ENCODE measurements at places on chromosomes 6 and 20.
A peak's percentile ranks its signal among the peaks of the same experiment; 100 is the strongest.

DNA sequence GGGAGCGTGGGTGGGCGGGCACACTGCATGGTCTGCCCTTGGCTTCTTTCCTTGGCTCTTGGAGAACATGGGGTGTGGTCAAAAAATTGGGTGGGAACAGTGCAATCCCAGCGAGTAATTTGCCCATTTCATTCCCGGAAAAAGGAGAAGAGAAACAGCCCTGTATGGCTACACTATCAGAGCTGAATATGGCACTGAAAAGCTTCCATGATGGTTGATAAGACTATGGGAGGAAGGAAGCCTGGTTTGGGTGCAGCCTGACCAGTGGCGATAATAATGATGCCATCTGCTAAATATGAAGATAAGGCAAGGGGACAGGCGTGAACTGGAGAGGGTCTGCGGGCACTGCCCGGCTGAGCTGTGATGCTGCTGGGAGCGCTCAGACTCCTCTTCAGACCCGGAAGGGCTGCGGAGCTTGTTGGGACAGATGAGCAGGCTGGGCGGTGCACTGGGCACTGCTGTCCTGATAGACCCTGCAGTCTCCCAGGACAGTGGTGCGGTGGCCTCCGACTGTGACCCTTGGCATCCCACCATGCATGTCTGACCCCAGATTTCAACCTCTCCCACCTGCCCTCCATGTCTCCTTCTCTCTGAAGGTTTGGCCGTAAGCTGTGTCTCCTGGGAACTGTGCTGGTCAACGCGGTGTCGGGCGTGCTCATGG is 10.2 kb downstream of the SLC22A1 start:
- no peak for DNase-seq

- DNase-seq = no peak
Observed at GRCh38 chr6:47302043-47302442, 7.7 kb downstream of the TNFRSF21 start.

- no peak for DNase-seq
Observed at GRCh38 chr6:128686084-128686483, 165.7 kb upstream of the PTPRK start.

GRCh38 chr20:35010405-35011192 is 54.9 kb downstream of the MYH7B start:
- DNase-seq = no peak

GRCh38 chr6:124530926-124531325 is 431.3 kb upstream of the RNF217 start:
- DNase-seq = no peak

GRCh38 chr6:92767101-92767500 is 652.3 kb downstream of the EPHA7 start:
- DNase-seq = no peak

DNA sequence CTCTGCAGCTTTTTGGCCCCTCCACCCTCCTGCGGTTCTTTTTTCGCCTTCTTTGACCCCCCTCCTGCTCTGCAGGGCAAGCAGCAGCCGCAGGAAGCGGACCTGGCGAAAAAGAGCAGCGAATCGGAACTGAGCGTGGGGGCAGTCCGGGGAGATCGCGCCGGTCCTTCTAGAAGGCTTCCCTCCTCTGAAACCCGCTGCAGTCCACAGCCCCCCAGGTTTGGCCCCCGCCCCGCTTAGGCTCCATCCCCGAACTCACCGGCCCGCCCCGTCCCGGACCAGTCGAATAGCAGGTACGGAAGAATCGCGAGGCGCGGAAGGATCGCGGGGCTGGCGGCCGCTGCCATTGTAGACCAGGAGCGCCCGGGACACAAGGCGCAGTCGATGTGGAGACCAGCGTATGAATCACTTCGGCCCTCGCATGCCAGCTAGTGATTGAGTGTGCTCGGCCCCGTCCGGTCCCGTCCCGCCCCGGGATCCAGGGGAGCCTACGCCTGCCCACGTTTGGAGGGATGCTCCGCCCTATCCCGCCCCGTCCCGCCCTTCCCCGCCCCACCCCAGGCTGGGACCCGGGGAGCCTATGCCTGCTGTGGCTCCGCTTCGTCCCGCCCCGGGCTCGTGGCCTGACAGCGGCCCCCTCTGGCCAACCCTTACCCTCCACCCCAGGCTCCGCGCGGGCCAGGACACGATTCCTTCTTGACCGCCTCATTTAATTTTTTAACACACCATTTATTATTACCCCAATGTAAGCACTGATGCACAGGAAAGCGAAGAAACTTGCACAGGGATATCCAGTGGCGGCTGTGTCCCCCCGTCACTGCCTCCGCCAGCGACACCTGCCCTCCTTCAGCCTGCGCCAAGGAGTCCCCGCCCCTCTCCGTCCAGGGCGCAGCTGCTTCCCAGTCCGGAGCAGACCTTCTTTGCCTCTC is at the start of gene ULBP3:
TSS of gene ULBP3 (minus strand) at position 402 of the 929 bp plus-strand sequence. CDS start at position 347, 55 bp downstream.
- peak; percentile 45 for DNase-seq

- DNase-seq = no peak
Observed at GRCh38 chr20:34964486-34964885, 8.8 kb downstream of the MYH7B start.

DNA sequence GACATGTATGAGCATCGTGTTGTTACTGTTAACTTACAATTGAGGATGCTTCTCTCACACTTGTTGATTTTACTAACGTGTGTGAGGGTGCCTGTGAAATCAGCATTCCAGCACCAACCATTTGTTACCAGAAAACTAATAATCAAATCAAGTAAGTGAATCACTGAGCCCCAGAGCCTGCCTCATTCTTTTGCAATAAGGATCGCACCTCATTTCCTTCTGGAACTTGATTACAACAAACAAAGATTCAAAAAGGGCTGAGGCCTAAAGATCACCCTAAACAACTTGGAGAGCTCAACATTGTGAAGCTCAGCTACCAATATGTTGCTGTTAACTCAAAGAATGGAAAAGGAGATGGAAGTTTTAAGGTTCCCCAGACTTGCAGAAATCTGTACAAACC is 274.7 kb downstream of the TFAP2A start:
- no peak for DNase-seq

DNA sequence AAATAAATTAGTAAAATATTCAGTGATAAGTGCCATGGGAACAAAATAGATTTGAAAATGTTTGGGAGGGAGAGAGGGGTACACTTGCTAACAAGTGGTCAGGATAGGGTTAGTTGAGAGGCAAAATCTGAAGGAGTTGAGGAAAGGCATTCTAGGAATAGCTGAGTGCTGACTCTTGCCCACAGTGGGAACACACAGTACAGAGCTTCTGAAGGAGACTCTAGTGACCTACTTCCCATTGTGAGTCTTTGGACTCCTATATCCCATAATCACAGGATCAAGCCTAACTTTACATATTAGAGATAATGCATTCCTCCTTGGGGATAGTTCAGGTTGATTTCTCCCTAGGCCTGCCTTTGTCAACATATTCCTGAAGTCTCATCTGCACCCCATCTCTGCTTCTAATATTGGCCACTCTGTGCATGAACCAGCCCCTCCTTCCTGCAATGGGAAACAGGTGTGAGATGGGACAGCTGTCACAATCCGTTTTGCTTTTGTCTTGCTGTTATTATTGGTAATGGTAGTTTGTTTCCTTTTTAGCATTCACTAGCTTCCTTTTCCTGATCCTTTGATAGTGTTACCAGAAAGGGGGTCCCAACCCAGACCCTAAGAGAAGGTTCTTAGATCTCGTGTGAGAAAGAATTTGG is 2.6 kb upstream of the TRIM38 start:
- DNase-seq = no peak

DNA sequence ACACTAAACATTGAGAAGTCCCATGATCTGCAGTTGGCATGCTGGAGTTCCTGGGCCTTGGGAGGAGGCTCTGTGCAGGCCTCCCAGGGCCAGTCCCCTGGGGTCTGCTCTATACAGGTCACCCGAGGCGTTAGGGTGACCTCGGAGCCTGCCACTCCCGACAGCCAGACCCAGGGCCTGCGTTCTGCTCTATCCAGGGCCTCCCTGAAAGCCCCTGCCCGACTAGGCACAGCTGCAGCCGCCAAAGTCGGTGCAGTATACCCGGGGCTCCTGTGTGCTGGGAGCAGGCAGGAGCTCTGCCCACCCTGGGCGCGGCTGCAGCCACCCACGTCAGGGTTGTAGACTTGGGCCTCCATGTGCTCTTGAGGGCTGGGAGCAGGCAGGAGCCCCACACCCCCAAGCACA is 6.3 kb upstream of the OR14J1 start:
- no peak for DNase-seq

GRCh38 chr6:17032988-17033634 is 68.7 kb upstream of the STMND1 start:
- no peak for DNase-seq

DNA sequence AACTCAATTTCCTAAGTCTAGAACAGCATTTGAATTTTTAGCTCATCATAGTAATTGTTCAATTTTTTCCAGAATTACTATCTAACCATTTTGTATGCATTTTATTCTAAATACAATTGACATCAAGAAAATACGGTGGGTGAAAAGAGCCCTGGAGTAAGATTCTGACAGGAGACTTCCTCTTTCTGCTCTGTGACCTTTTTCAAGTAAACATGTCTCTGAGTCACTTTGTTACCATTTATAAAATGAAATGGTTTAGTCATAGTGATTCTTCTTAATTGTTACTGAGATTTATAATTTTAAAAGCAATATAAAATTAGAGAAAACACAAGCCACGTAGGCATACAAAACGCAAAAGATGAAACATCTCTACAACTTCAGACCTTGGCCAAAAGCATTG is 80.2 kb downstream of the PLCB1 start:
- no peak for DNase-seq

GRCh38 chr6:55836481-55836880 is 38.9 kb downstream of the BMP5 start:
- no peak for DNase-seq

DNA sequence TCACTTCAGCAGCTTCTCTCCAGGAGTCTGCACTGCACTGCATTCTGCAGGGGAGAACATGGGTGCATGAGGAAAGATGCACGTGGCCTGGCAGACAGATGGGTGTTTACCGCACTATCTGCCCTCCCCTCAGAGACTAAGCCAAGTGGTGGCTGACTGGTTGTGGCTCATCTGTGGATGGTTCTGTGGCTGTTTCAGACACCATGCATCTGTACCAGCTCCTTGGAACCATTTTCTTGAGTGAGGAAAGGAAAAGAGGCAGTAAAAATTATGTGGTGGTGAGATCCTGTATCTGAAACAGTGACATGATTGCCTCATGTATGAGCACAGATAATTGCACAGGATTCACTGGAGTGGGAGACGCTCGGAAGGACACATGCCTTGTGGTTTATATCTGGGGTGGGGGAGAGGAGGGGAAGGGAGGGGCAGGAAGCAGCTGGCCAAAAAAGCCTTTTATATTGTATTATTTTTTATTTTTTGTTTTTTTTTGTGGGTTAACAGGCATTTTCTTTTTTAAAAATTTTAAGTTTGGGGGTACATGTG is 161.7 kb downstream of the ERMARD start:
- DNase-seq = no peak

GRCh38 chr6:130859161-130859867 is 32.1 kb downstream of the SMLR1 start:
- no peak for DNase-seq

GRCh38 chr6:113763311-113763766 is 93.8 kb upstream of the MARCKS start:
- no peak for DNase-seq

GRCh38 chr20:14853079-14853478 is 515.7 kb upstream of the FLRT3 start:
- DNase-seq = no peak

DNA sequence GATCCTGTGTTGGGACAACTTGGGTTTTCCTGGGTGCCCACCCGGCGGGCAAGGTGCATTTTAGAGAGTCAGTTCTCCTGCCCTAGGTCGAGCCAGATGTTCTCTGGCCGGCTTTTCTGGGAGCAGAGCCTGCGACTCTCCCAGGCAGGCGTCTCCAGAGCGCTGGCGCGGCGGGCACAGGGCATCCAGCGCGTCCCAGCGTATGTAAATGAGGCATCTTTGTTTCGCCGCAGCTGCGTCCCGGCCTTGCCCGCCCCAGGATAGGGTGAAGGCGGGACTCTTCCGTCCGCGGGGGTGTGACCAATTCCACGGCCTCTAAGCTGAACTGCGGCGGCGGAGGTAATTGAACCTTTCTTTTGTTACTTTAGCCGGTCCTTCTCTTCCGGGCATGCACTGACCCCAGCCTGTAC is 9.1 kb downstream of the GRIK2 start:
- no peak for DNase-seq

DNA sequence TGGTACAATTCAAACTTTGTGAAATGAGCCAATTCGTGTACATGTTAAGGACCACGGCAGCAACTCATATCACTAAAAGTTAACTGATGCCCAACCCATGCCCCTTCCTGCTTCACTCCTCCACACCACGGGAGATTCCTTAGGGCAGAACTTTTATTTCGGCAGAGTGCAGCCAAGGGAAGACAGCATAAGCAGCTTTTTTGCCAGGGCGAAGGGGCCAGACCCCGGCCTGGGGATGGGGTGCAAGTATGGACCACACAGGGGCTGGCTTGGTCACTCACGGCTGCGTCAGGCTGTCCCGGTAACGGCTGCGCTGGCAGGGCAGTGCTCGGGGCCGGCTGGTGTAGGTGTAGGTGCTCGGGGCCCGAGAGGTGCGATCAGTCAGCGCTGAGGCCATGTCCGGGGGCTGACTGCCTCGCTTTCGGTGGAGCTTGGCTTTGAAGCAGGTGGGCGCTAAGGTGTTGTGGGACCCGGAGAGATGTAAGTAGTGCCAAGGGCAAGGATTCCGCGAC is 792 bp downstream of the RSPH3 start:
- DNase-seq = no peak

- no peak for DNase-seq
Observed at GRCh38 chr6:160076009-160076408, 45.6 kb upstream of the SLC22A1 start.

- DNase-seq = no peak
Observed at GRCh38 chr6:116408491-116408890, 37.7 kb downstream of the DSE start.

DNA sequence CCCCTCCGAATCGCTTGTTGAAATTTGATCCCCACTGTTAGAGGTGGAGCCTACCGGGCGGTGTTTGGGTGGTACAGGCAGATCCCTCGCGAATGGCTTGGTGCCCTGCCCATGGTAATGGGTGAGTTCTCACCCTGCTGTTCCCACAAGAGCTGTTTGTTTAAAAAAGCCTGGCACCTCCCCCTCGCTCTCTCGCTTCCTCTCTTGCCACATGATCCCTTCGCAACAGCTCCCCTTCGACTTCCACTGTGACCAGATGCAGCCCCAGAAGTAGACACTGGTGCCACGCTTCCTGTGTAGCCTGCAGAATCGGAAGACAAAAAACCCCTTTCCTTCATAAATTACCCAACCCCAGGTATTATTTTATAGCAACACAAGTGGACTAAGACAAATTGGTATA is 292.2 kb upstream of the QKI start:
- no peak for DNase-seq

DNA sequence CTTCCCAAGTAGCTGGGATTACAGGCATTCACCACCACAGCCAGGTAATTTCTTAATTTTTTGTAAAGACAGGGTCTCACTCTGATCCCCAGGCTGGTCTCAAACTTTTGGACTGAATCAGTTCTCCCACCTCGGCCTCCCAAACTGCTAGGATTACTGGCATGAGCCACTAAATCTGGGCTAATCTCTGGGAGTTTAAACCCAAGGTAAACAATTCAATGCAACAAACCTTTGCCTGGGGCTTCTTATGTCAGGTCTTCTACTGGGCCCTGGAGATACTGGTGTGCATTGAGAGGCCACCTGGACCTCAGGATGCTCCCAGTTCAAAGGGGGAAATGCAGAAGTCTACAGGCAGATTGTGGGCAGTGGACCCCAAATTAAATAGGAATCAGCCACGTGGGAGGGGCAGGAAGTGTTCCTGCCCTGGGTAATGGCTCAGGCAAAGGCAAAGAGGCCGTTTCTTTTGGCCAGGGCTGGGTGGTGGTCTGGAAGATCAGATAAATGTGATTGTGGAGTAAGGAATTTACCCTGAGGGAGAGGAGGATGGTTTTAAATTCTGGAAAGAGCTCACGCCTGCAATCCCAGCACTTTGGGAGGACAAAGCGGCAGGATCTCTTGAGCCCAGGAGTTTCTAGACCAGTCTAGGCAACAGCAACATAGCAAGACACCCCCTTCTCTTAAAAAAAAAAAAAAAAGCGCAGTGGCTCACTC is 1.3 kb upstream of the MYBL2 start:
- DNase-seq = no peak

Measured in stimulated activated CD8-positive, alpha-beta memory T cell treated with anti-CD3 and anti-CD28 coated beads, Interleukin-15, amount 100 ng/mL, for 24 hours (primary cell).